ENCODE measurements at places on chromosomes 13 and 19.
A peak's percentile ranks its signal among the peaks of the same experiment; 100 is the strongest.

DNA sequence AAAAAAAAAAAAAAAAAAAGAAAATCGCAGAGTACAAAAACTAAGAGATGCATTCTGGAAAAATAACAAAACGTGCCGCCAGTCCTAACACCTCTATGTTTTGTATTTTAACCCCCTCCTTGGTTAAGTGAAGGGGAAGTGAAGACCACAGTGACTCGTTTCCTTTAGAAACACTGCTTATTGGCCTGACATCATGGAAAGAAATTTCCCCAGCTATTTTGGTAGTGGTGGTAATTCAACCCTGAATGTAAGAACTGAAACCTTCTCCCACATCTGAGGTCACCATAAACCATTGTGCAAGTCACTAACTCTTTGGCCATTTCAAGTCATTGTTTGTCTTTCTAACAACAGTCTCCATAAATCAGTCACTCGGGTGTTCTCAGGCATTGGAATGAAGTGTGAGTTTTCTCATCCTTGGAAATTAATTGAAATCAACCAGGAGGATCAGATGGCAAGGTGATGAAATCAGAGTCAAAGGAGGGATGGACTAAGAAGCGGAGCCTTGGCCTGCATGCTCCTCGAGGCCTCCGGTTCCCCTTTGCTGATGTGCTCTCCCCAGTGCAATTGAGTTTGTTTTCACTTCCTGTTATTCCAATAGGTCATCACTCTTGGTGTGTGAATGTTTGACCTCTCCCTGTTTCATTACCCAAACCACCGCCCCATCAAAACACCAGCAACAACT lies 443.9 kb downstream of the FGF9 start:
- peak; percentile 76 for DNase-seq

DNA sequence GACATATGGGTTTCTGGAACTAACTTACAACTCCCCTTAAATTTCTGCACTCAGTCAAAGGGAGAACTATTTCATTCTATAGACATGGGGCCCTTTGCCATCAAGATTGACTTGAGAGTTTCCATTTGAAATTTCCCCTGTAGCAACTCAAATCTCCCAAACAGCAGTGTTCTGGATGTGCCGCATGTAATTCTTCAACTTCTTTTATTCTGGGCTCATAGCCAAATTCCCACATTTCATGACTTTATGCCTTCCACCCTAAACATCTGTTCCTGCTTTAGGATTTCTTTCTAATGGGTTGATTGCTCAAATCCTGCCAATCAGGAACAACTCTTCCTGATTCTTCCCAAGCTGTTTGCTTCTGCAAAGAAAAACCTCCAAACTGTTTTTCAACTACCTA lies 336.0 kb downstream of the TBC1D4 start:
- peak; percentile 52 for DNase-seq

GRCh38 chr13:50843257-50844083 lies at the start of gene DLEU7:
Gene DLEU7 (minus strand): TSS chr13:50843692. CDS start chr13:50843646, 46 bp downstream.
- DNase-seq = no peak

DNA sequence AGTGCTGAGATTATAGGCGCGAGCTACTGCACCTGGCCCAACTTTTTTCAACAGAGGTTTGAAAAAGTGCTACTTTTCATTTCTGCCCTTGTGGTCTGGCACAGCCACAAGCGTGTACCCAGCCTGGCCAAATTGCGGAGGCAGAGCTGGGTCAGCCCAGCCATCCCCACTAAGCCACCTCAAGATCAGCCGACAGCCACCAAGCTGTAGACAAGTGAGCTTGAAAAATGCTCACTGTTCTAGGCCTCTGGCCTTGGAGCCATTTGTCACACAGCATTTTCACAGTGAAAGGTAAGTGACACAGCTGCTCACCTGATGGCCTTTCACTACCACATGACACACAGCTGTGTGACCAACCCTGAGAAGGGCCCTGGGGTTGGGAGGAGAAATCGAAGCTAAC lies 27.3 kb downstream of the DNMT1 start:
- DNase-seq = no peak

DNA sequence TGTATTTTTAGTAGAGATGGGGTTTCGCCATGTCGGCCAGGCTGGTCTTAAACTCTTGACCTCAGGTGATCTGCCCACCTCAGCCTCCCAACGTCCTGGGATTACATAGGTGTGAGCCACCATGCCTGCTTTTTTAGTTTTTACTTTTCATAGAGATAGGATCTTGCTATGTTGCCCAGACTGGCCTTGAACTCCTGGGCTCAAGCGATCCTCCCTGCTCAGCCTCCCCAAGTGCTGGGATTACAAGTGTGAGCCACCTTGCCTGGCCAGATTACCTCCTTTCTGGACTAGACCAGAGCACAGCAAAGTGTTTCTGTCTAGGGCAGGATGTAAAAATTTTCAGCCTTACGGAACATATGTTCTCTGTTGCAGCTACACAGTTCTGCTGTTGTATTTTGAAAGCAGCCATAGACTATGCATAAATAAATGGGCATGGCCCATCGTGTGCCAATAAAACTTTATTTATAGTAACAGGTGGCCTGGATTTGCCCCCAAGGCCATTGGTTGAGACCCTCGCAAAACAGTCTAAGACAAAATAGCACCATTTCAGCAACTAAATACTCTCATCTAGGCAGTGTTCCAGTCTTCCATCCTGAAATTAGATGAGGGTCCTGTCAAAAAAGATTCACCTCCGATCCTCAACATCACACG lies 36.0 kb downstream of the GNG7 start:
- DNase-seq = no peak

DNA sequence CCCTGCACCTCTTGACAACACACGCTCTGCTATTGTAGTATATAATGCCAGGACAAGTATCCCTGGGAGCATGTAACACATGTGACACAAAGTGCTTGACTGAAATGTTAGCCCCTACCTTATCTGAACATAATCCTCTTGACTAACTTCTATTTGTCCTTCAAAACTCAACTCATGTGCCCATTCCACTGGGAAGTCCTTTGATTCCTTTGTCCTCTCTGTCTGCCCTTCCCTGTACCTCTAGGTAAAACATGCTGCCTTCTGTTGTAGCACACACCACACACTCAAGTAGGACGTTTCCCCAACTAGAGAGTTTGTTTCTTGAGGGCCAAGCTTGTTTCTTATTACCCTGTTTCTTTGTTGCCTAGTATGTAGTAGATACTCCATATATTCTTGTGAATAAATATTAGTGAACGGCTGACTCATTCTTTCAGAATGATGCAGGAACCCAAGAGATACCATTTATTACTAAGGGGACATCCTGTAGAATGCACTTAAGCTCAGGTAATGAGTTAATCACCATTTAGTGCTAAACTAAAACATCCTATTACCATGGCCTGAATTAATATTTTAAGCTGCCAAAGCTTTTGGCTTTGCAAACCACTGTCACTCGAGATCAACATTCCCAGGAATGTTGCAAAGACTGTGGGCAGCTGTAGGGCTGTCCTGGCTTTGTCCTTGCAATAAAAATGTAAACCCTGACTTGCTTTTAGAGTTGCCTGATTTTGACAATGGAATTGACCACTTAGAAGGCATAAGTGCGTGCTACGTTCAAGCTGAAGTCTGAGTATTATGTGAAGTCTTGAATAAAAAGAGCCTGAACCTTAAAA lies 313.4 kb downstream of the COG6 start:
- no peak for DNase-seq

DNA sequence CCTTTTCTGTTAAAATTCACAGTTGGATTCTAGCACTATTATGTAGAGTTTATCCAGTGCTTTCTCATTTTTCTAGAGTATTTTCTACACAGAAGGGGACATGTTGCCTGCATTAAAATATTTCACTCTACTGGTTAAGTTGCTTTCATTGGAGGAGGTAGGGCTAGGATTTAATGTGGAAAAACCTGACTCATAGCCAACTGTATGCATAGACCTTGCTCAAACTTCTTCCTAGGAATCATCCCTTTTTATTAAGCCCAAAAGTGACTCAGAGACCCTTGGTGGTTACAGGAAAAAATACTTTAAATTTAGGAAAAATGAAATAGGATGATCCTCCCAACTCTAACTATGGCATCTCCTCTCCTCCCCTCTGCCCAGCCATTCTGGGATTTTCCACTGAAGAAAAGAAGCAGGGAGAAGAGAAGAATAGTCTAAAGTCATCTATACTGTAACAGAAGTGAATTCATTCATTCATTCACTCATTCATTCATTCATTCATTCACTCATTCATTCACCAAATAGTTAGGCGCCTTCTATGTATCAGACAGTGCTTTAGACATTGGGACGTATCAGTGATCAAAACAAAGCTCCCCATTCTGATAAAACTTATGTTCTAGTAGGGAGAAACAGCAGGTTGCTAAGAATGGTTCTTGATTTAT lies 109.0 kb upstream of the HTR2A start:
- DNase-seq = peak; percentile 48

- DNase-seq = peak; percentile 69
Observed at GRCh38 chr13:37797631-37798030, 71.9 kb downstream of the TRPC4 start.

DNA sequence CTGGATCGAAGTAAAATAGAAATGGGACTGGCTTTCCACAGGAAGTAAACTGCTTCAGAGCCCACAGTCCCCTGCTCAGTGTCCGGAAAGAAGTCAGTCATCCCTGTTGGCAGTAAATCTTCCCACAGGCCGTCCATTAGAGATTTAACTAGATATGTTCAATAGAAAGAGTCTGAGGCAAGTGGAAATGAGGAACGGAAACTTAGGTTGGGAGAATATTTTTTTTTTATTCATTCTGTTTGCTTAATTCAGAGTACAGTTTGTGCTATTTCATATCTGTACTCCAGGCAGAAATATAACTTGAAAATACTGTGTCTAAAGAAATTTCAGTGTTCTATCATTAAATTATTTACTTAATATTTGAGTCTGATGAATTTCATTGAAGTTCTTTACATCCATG lies 22.7 kb downstream of the SLC25A15 start:
- no peak for DNase-seq

GRCh38 chr19:48739404-48740163 lies 826 bp downstream of the RASIP1 start:
- DNase-seq = no peak

- no peak for DNase-seq
Observed at GRCh38 chr13:41673640-41674039, 216.3 kb downstream of the RGCC start.

GRCh38 chr19:35063940-35064818 lies 22.7 kb downstream of the HPN start:
- peak; percentile 54 for DNase-seq

GRCh38 chr19:2726904-2727639 lies 5.9 kb upstream of the DIRAS1 start:
- DNase-seq = no peak

DNA sequence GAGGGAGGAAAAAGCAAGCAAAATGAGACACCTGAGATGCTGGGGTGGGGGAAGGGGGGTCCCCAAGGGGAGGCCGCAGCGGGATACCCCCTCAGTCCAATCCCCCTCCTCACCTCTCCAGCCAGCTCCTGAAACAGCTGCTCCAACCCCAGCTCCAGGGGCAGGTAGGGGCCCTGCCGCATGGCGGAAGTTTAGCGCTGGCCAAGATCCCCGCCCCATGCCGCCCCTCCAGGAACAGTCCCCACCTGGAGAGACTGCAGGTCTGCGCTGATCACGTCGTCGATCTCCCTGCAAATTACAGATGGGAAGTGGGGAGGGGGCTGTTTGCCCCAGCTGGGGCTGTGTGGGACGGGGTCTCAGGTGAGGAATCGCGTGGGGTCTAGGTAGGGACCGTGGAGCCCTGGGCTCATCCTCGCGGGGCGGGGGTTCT lies 9.0 kb downstream of the CAPN12 start:
- DNase-seq = no peak

- peak; percentile 35 for DNase-seq
Observed at GRCh38 chr13:91017031-91017668, 330.3 kb upstream of the MIR17HG start.

DNA sequence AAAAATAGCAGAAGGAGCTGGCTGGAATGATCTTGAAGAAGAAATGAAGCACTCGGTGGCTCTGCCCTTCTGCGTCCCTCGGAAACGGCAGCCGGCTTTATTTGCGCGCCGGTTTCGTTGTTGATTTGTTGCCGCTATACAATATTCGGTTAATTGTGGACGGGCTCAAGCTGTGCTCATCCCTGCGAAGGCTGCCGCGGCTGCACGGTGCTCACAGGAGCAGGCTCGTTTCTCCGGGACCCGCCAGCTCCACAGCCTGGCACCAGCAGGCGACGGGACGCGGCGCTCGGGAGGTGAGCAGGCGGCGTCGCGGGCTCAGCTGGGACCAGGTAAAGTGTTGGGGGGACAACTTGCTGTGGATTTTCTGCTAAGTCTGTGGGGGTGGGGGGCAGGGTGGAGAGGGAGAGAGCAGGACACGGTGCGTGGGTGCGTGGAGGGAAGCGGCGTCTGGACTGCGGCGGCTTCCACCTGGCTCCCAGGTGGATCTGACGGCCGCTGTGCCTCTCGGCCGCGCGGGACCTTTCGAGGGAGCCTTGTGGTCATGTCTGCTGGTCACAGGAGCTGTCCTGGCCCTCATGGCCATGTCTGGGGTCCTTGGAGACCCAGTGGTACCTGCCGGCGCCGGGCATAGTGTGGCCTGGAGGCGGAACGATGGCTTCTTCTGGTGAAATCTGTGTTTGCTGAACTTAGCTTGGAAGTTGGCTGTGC lies 90.9 kb downstream of the TEX29 start:
- no peak for DNase-seq

- peak; percentile 96 for DNase-seq
Observed at GRCh38 chr19:3580156-3580934, 4.9 kb upstream of the GIPC3 start.

- DNase-seq = peak; percentile 29
Observed at GRCh38 chr13:107730813-107731212, 484.5 kb downstream of the LIG4 start.

DNA sequence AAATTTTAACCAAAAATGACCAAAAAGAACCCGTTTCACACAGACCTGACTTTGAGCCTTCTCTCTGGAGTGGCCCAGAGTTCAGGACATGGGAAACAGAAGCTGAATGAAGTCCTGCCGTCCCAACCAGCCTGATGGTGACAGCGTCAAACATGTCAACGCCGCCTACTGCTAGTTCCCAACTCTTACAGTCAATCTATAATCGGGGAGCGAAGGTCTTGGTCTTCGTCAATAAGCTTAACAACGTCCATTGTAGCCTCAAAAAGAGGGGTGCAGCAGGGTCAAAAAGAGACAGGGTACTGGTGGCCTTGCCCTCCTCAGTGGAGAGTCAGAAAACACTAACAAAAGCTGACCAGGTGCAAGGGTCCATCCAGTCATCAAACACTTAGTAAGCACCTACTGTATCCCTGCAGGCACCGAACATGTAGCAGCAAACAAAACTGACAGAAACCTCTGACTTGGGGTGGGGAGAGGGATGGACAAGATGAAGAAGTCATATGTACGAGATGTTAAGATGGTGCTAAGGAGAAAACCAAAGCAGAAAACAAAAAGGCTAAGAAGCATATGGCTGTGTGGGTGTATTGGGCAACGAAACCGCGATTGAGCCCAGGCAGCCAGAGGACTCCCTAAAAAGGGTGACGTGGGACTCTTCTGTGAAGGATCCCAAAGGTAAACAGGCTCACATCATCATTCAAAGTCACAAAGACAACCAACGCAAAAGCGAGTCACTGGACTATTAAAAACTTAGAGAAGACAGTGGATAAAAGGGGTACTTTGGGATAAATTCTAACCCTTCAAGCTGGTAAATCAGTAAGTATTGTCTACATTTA lies 12.0 kb downstream of the MLLT1 start:
- no peak for DNase-seq

Data from fibroblast of skin of back (primary cell).